ENCODE measurements at places on chromosomes 12 and 14.

- no peak for DNase-seq
Observed at GRCh38 chr12:47763481-47764346, 5.0 kb upstream of the RAPGEF3 start.

DNA sequence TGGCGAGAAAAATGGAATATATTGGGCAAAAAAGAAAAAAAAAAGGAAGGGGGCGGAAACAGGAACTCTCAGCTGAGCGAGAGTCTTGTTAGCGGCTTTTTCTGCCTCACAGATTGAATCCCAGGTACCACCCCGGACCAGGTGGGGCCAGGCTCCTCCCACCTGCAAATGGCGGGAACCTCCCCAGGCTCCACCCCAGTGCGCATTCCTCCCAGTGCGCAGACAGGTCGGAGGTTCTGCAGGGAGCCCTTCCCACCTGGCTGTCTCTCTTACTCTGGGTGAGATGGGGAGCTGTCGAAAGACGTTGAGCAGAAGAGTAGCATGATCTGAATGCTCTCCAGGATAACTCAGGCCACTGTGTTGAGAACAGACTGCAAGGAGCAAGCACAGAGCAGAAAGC is 57.0 kb upstream of the ETV6 start:
- DNase-seq, result no peak

DNA sequence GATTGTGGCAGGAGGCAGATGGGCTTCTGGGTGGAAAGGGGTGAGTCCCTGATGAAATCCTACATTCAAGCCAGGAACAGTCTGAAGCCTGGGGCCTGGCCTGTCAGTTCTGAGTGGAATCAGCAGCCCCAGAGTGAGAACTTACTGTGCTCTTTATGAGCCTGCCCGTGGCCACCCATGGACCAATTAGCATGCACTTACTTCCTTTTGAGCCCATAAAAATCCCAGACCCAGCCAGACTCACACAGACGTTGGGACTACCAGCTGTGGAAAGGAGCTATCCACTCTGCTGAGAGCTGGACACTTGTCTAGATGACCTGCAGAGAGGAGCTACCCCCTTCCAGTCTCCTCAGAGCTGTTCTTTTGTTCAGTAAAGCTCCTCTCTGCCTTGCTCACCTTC is 104.5 kb downstream of the MNAT1 start:
- DNase-seq, result no peak

GRCh38 chr12:53887006-53887405 is 51.6 kb upstream of the HOXC13 start:
- DNase-seq, result no peak

DNA sequence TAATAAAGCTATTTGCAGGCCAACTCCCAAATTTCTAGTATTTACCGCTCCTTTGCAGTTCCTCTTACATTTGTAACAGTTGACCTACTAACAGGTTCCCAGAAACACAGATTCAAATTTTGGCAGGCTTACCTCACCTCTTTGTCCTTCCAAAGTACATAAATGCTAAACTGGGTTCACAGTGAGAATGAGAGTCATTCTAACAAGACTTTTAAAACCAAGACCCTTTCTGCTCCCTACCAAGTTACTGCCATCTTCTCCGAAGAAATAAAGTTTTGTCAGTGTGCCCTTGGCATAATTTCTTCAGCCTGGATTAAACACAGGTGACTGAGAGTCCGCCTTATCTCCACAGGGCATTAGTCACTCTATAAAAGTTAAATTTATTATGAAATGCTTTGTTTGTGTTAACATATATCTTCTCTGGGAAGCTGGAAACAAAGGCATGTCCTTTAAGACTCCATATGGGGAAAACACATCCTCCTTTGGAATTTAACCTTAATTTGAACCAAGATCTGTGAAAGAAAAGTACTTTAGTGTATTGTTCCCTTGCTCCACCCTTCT is 28.2 kb downstream of the FOXA1 start:
- no peak for DNase-seq

GRCh38 chr12:34625116-34625515 is 602.8 kb downstream of the ALG10 start:
- DNase-seq, result no peak

GRCh38 chr12:44511289-44511688 is 364.8 kb downstream of the NELL2 start:
- no peak for DNase-seq

DNA sequence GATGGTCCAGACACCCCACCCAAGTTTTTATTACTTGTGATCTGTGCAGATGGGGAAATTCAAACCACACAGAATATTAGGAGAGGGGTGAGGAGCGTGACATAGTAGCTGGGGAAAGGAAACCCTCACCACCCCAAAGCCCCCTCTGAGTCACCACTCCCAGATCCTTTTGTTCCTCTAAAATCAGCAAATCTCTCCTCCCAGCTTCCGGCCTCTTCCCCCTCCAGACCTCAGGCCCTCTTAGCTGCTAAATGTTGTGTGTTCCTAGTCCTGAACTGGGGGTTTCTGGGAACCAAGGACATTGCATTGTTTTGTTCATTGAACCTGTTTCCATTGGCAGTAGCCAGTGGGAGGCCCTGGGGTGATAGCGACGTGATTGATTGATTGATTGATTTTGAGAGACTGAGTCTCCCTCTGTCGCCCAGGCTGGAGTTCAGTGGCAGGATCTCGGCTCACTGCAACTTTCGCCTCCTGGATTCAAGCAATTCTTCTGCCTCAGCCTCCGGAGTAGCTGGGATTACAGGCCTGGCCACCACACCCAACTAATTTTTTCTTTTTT is 5.9 kb upstream of the ORAI1 start:
- no peak for DNase-seq

DNA sequence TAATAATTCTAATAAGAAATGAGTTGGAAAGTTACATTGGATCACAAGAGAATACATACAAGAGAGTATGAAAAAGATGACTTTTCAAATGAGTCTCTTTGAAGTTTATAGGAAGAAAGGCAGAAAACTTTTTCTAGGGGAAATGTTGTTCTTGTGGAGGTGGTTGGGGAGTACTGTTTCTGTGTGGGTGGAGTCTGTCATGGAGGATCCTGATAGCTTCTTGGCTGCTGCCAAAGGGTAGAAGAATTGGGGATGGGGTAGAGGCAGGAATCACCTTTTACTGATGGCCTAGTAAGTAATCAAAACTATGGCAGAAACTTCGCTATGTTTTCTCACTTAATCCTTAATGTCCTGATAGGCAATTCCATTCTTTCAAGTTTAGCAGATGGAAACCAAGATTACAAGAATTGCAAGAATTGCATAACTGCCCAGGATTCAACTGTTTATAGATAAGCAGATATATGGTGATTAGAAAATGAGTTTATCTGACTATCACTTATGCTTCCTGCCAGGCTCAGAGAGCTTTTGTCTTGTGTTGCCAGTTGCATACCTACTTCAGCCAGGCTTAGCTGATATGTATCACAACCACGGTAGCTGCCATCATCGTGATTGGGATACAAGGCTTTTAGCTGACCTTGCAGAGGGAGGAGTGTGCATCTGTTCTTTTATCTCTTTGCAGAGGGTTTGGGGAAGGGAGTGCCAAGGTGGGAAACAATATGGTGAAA is 463.9 kb downstream of the TMTC2 start:
- no peak for DNase-seq

GRCh38 chr14:39419272-39419671 is 13.0 kb downstream of the FBXO33 start:
- DNase-seq, result no peak

- DNase-seq, result no peak
Observed at GRCh38 chr12:31872831-31873604, 86.2 kb upstream of the RESF1 start.

DNA sequence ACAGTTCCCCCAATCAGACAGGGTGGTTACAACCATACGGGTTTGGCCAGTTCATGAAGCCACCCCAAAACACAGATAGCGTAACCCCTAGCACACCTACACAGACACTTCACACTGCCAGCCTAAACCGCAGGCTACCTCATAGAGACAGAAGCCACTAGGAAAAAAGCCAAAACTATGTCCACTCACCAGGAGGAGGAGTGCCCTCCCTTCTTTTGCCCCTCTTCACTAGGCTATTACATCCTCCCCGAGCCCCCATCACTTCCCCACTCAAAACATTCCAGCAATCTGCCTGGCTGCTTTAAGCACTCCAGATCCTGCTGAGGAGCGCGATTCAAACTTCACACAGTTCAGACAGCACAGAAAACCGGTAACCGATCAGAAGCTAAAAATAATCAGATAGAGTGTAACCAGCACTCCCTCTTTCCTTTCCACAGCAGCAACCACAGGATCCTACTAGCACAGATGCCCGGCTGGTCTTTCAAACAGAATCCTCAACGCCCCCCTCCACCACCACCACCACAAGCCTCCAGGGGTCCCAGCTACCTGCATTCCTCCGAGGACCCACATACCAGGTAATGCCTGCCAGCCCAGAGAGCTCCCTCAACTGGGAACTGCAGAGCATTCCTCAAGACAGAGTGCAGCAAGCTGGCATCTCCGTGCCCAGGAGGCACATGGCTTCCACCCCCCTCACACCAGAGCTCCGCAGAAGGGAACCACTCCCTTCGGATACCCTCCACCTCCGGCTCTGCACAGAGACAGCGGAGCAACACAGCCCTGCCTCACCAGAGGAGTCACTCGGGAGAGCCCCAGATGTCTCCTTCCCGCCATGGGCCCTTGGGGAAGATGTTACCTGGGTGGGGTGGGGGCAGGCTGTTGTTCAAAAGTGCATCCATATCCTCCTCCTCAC is 1.5 kb downstream of the CHD4 start:
- no peak for DNase-seq

DNA sequence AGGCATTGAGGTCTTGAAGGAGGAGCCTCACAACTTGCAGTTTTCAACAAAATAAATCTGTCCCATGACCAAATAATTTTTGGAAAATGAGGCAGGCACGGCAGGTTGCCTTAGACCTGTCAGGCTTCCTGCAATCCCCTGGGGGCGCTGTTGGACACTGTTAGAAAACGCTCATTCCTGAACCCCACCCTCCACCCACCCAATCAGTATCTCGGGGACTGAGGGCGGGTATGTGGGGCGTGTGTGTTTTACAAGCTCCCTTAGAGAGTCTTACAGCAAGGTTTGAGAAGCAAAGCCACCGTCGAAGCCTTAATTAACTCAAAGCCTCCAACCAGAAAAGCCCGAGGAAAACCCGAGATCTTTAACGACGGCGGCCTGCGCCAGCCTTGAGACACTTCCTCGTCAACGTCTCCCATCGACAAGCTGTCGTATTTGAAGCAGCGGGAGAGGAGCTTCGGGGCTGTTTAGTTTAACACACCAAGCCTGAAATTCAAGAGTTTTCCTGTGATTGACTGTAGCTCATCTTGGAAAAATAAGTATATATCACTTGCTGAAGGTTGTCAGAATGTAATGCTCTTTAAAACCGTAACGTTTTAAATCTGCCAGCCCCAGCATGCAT is 123.0 kb downstream of the GLT1D1 start:
- DNase-seq, result no peak

DNA sequence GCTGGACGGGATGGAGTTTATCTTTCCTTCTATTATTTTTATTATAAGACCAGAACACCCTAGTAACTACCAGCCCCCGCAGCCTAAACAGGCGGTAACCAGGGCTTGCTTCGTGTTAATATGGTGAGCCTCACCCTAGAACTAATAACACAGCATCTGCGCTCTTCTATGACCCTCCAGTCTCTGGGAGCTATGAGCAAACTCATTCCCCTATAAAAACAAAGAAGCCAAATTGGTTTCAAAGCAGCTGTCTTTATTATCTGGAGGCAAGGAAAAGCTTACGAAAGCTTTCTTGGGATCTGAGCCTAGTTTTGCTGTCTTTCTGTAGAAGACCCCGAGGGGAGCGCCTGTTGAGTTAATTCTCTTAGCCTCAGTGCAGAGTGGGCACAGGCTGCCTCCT is 85.0 kb downstream of the TBX5 start:
- no peak for DNase-seq

- DNase-seq, result peak; percentile 84
Observed at GRCh38 chr14:50082784-50083466, 33.4 kb downstream of the VCPKMT start.

- DNase-seq, result no peak
Observed at GRCh38 chr12:95731519-95731958, 59.0 kb downstream of the NTN4 start.

DNA sequence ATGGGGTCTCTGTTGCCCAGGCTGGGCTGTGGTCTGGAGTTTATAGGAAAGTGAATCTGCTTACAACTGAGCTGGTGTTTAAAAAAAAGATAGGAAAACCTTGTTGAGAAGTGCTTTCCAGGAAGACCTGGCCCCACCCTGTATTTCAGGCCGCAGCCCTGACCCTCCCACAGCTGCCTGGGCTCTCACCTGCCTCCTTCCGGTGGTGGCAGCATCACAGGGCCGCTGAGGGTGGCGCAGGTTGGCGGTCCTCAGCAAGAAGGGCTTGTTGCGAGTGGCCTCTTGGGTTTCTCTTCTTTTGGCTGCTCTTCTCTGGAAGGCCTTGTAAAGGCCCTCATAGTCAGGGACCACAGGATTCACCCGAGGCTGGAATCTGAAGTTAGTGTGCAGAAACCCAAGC is 7.7 kb downstream of the FAM161B start:
- DNase-seq, result no peak

GRCh38 chr12:101854747-101855146 is 22.6 kb upstream of the DRAM1 start:
- DNase-seq, result no peak

- DNase-seq, result no peak
Observed at GRCh38 chr12:94374124-94374523, 85.5 kb downstream of the CEP83 start.

DNA sequence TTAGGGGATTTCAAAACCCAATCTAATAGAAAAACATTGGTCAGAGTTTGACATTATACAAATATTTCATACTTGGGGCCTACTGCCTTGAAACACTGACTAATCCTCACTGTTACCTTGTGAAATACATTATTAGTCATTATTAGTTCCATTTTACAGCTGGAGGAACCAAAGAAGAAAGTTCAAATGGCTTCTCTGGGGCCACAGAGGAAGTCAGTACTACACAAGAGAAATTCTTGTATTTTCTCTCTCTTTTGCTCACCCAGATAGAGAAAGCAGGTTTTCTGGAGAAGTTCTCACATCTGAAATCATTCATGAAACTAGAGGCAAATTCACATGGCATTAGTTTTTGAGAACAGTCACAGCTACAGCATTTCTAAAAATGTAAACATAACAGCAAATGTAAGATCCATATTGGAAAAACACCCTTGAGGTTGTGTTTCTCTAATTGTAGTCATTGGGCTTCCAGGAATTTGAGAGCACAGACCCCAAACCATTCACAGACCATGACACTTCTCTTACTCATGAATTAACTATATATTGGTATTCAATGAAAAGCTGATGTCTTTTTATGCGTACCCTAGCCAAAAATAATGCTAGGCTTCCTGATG is 83.0 kb downstream of the LLPH start:
- no peak for DNase-seq

- no peak for DNase-seq
Observed at GRCh38 chr12:129534966-129535750, 368.7 kb downstream of the TMEM132D start.

GRCh38 chr12:50402264-50403000 is 1.7 kb downstream of the LARP4 start:
- DNase-seq, result no peak

- DNase-seq, result no peak
Observed at GRCh38 chr12:70837026-70837425, 83.5 kb downstream of the PTPRR start.

DNA sequence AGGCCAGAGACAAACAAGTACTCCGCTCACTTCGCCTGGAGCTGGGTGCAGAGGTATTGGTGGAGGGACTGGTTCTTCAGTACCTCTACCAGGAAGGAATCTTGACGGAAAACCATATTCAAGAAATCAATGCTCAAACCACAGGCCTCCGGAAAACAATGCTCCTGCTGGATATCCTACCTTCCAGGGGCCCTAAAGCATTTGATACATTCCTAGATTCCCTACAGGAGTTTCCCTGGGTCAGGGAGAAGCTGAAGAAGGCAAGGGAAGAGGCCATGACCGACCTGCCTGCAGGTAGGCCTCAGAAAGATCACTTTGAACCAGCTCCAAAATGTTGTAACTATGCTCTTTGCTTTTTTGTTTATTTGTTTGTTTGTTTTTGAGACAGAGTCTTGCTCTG is 1.6 kb downstream of the CRADD start:
- DNase-seq, result no peak

All from stimulated activated CD8-positive, alpha-beta memory T cell treated with anti-CD3 and anti-CD28 coated beads, Interleukin-15, amount 100 ng/mL, for 48 hours (primary cell).